Aorta (tissue), 5 donors: ENCODE measurements at places on chromosomes 11 and 22. TPM values are rescaled to one million over a fixed set of nuclear protein-coding genes. Genes with fewer than 3 reads are reported as not detected.

Gene MALAT1
- 18,225 TPM for total RNA-seq

Gene ANO5
- total RNA-seq = 2.5 TPM

Gene LSP1
- 128 TPM for total RNA-seq

Gene CBLIF
- total RNA-seq = not detected

Gene ANO1
- 136 TPM for total RNA-seq

Gene SHANK2
- 0.93 TPM for total RNA-seq

Gene C11orf87
- total RNA-seq = not detected

Gene HOATZ
- total RNA-seq = not detected

Gene PHLDB1
- 260 TPM for total RNA-seq

Gene DENND6B
- total RNA-seq = 7.0 TPM

Gene GRAMD1B
- 4.6 TPM for total RNA-seq

Gene GPHA2
- not detected for total RNA-seq

Gene SERPIND1
- total RNA-seq = 0.15 TPM

Gene CASP5
- 2.0 TPM for total RNA-seq

Gene SPI1
- 41.0 TPM for total RNA-seq

Gene LRRC32
- 130 TPM for total RNA-seq

Gene TAGLN
- total RNA-seq = 4,857 TPM

Gene TSPO
- 88.7 TPM for total RNA-seq

Gene KDM4E
- not detected for total RNA-seq

Gene DCDC1
- total RNA-seq = 0.51 TPM

Gene KDM4F
- not detected for total RNA-seq

Gene HEPN1
- total RNA-seq = not detected

Gene SAA4
- total RNA-seq = 0.84 TPM

Gene MUC5AC
- not detected for total RNA-seq

Gene PHOX2A
- not detected for total RNA-seq

Gene OR51A7
- not detected for total RNA-seq

Gene ACR
- total RNA-seq = 1.8 TPM

Gene NTM
- 1.9 TPM for total RNA-seq

Gene PTPN5
- total RNA-seq = 1.5 TPM

Gene DLG2
- total RNA-seq = 23.3 TPM

Gene RIBC2
- total RNA-seq = 1.2 TPM

Gene ESAM
- 95.1 TPM for total RNA-seq

Gene OR6T1
- total RNA-seq = not detected

Gene OR9I1
- total RNA-seq = not detected

Gene OR4S1
- not detected for total RNA-seq

Gene TTC36
- total RNA-seq = not detected

Gene RASSF10
- 0.26 TPM for total RNA-seq

Gene SLC22A12
- not detected for total RNA-seq

Gene RIMBP3B
- 0.66 TPM for total RNA-seq

Gene OPCML
- total RNA-seq = 1.3 TPM

Gene FERMT3
- total RNA-seq = 42.6 TPM

Gene MMP8
- total RNA-seq = 0.42 TPM

Gene MS4A1
- 1.1 TPM for total RNA-seq

Gene OSBPL5
- 69.1 TPM for total RNA-seq

Gene APLNR
- 17.8 TPM for total RNA-seq
